Stimulated activated CD4-positive, alpha-beta T cell treated with anti-CD3 and anti-CD28 coated beads, Interleukin-12 subunit alpha, Interleukin-12 subunit beta, amount 100 ng/mL, for 4 hours (primary cell): ENCODE measurements at places on chromosomes 6 and 20.

GRCh38 chr6:110036408-110037302, 58.5 kb downstream of the GPR6 start:
- DNase-seq: no peak

- no peak for DNase-seq
These were observed 78.2 kb downstream of the ADAT2 start for GRCh38 chr6:143372199-143372882.

- no peak for DNase-seq
These were observed 38.1 kb downstream of the FAM50B start for GRCh38 chr6:3887150-3887700.

- no peak for DNase-seq
These were observed 67.7 kb downstream of the SLC16A10 start for GRCh38 chr6:111154981-111155380.

DNA sequence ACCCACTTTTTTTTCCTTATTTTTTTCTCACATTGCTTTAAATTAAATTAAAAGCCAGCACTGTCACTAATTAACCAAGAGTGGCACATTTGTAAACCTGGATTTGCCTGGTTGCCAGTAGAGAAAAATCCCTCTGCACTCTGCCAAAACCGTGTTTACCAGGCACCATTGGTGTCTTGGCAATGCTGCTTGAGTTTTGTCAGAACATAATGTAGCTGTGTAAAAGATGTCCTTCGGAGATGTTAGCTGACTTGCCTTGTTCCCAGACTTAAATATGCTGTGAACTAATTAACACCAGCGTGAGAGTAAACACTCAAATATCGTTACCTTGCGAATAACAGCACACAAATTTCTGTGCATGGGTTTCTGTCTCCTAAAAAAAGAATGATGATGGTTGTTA, 694.9 kb upstream of the ID4 start:
- DNase-seq: no peak

- no peak for DNase-seq
These were observed 402.9 kb upstream of the RUNX2 start for GRCh38 chr6:44925100-44925739.

DNA sequence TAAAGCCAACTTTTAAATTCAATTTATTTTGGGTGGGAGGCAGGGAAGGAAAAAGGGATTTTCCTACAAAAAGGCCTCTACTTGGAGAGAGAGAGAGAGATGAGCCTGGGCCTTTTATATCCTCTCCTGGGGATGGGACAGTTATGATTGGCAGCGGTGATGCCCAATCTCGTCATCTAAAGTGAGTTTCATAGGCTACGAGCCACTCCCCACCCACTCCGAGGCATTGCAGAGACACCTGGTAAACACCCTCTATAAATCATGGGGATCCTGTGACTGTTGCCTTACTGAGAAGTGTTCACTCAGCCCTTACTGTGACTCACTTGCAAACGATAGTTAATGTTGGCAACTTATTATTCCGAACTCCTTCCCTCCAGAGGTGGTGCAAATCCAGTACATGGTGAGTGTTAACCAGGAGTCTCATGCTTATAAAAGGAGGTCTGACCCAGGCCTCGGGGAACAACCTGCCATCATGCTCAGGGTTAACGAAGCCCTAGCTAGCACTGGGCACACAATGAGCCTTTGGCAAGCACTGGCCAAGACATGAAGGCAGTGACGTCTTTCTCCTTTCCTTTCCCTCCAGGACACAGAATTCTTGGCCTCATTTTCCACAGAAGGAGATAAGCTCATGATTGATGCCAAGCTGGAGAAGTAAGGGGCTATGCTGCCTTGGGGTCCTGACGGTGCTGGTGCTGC, 20.5 kb downstream of the BPIFB4 start:
- no peak for DNase-seq

DNA sequence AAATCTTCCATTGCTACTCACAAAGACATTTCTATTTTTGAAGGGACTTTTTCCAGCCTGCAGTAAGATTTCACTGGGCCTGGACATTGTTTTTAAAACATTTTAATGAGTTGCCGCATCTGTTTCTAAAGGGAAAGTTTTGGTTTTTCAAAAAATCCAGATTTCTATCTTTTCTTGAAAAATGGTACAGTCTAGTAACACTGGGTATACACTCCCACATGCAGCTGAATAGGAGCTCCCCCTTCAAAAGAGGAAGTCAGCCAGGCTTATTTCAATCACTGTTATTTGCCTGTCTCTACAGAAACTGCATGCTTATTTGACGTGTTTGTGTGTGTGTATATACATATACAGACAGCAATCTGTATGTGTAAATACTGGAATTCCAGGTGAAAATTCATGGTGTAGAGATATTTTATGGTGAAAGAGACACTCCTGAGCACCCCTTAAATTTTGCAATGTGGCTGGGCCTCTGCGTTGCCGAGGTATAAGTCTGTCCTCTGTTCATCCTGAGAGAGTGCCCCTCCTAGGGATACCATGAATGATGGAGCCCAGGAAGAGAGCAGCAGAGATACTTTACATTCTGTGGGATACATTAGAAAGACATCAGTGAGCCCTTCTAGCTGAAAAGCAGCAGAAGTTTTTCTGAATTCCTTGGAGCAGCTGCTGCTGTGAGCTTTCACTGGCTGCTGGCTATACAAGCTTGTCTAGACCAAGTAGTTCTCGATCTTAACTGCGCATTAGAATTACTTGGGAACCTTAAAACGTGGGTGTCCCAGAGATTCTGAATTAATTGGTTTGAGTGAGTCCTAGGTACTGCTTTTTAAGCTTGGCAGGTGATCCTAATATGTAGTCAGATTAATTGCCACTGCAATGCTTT, 12.0 kb upstream of the ABRACL start:
- DNase-seq: no peak

DNA sequence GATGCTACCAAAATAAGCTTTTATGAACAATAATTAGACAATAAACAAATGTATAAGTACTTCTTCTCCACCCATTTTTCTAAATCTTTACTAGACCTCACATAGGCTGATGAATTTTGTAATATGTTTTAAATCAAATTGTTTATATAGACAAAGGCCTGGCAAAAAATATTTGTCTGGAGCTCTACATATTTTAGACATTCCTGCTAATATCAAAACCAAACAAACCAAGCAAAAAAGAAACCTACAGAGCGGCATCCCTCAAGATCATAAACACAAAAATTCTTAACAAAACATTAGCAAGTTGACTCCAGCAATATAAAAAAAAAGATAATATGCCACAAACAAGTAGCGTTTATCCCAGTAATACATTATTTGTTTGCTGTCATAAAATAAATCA, 87.2 kb downstream of the ADAT2 start:
- no peak for DNase-seq

DNA sequence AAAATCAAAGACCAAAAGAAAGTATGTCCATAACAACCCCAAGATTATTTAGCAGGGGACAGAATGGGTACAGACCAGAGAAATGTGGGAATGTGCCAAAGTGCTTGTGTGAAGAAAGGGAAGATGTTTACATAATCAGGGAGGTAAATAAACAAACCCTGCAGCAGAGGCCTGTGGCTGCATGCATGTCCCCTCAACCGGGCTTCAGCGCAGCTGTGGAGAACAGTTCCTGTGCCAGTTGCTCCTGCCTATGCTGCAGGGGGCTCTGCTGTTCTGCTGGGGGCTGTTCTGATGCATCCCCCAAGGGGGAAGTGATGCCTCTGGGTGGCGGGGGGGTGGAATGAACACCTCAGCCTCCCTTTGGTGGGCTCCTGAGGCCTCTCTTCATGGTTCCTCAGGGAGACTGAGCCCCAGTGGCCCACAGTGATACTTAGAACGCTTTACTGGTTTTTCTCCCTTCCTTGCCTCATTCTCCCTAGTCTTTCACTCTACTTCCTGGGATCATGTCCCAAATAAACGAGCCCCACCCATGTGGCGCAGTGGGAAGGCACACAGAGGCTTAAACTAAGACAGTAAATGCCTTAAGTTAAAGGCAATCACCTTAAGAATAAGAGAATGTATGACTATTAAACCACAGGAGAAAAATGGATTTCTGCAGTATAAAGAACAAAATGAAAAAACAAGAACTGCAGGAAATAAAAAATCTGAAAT, 23.0 kb downstream of the RAB23 start:
- DNase-seq: no peak
